ENCODE measurements at places on chromosomes 11 and 22.

DNA sequence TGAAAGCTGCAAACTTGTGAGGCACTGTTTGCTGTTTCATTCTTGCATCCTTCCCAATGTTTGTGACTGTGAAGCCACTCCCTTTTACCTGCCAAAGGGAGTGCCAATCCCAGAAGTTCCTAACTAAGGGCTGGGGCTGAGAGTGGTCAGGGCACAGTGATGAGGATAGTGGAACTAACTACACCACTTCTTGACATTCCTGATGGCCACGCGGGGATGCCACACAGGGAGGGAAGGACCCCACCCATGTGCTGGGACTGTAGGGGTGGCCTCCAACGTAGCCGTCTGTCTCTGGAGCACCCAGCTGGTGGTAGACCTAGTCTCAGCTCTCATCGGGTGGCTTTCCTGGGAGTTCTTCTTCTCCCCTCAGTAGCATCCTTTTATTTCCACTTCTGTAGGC is 335.5 kb downstream of the CADM1 start:
- DNase-seq = no peak

- no peak for DNase-seq
These were observed 79.3 kb downstream of the MYEOV start for GRCh38 chr11:69373251-69373635.

- no peak for DNase-seq
These were observed 94.2 kb upstream of the TBCEL start for GRCh38 chr11:120929664-120930154.

GRCh38 chr11:45895553-45896259 is 10.3 kb downstream of the MAPK8IP1 start:
- DNase-seq = no peak

- no peak for DNase-seq
These were observed 54.0 kb downstream of the KREMEN1 start for GRCh38 chr22:29126670-29127395.

GRCh38 chr11:107359701-107360100 is 97.9 kb downstream of the CWF19L2 start:
- no peak for DNase-seq

- no peak for DNase-seq
These were observed 7.4 kb upstream of the CDC42BPG start for GRCh38 chr11:64851831-64852351.

GRCh38 chr11:76745561-76746207 is 37.5 kb upstream of the TSKU start:
- DNase-seq = no peak

DNA sequence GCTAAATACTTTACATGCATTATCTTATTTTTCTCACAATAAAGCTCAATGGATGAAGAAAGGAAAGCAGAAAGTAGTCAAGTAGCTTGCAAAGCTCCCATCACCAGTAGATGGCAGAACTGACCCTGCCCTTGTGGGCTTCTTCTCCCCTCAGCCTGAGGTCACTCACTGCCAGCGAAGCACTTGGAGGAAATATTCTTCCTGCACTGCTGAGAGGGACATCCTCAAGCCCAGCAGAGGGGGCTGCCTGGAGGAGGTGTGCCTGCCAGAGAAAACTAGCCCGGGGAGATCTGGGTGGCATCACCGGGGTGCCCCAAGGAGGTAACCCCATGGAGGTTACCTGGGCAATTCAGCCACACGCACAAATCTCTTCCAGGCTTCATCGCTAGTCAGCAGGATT is 6.6 kb downstream of the APOL4 start:
- DNase-seq = no peak

DNA sequence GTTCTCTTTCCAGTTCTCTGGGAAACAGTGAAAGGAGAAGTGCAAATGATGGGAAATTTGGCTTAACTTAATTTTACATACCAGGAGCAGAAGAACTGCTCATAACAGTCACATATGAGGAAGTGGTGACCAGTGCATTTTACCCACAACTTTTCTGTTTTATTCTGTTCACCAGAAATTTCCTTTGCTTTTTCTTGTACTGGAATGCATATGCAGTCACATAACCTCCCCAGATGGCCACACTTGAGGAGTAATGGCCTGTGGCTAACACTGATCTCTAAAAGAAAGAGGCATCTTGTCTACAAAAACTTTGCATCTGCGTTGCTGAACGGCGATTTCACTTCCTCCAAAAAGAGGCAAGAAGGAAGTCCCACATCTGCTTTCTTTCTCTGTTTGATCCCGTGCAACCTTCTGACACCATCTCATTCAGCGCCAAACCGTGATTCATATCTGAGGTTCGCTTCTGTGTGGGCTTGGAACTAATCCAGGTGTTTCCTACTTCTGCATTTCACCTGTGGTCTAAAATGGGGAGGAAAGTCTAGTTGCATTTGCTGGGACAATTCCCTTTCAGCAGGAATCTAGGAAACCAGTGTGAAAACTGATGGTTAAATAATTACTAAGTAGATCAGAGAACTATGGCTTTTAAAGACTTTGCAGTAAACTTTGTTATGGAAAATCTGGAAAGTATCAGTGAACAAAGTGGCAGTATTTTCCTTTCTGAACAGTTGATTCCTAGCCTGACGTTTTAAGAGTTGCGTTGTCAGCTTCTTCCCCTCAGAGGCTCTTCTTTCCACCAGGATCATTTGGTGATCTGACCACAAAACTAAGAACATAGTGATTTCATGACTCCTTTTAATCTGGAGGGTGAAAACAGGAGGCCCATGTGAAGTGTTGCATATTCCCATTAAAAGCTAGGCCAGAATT is 4.2 kb upstream of the MPEG1 start:
- no peak for DNase-seq

DNA sequence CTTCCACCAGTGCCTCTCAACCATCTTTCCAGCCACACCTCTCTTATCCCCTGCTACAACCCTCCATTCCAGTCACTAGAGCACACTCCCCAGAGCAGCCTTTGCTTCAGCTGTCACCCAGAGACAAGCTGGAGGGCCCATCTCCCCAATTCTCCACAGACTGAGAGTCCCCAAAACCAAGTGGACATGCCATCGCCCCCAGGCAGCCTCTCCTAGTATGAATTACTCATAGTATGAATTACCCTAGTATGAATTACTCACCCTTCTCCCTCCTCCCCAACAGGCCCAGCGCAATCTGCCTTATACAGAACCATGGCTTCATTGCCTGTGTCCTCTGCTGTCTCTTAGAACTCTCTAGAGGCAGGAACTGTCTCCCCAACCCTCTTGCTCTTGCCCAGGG is 24.8 kb downstream of the MYH9 start:
- DNase-seq = no peak

DNA sequence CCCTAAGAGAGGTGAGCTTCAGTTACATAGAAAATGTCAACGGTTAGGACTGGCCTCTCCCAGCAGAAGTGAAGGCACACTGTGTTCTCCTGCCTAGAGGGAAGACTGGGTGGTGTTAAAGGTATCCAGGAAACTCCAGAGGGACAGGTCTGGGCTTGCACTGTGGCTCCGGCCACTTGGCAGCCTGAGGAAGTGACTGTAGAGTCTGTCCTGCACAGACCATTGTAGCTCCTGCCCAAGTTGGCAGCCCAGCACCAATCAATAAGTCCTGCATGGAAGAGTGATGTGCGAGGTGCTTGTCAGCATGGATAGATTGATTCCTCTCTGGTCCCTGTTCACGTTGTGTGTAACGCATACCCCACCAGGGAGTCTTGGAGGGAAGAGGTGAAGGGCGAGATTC is 284.8 kb downstream of the TENM4 start:
- DNase-seq = no peak

DNA sequence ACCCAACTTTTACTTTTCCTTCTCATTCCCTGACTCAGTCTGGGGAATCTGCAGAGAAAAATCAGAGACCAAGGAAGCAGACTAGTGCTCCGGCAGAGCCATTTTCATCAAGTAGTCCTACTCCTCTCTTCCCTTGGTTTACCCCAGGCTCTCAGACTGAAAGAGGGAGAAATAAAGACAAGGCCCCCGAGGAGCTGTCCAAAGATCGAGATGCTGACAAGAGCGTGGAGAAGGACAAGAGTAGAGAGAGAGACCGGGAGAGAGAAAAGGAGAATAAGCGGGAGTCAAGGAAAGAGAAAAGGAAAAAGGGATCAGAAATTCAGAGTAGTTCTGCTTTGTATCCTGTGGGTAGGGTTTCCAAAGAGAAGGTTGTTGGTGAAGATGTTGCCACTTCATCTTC is 37.2 kb downstream of the KMT2A start:
- DNase-seq = no peak

- DNase-seq = no peak
These were observed 3.5 kb downstream of the SIK3 start for GRCh38 chr11:117094776-117095175.

GRCh38 chr11:12090761-12091258 is 19.6 kb upstream of the MICAL2 start:
- no peak for DNase-seq

GRCh38 chr11:80650966-80651365 is 1210.1 kb upstream of the TENM4 start:
- no peak for DNase-seq

DNA sequence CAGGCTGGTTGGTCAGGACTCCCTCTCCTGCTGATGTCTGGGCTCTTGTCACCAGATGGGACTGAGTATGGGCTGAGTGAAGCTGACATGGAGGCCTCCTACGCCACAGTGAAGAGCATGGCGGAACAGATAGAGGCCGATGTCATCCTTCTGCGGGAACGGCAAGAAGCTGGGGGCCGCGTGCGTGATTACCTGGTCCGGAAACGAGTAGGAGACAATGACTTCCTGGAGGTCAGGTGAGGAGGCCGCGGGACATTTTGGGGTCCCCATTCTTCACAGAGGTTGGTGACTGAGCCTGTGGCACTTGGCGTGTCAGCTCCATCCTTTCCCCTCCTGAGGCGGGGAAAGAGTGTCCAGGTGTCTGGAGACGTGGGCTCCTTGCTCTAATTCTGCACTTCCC is 10.1 kb downstream of the GTPBP1 start:
- DNase-seq = no peak

DNA sequence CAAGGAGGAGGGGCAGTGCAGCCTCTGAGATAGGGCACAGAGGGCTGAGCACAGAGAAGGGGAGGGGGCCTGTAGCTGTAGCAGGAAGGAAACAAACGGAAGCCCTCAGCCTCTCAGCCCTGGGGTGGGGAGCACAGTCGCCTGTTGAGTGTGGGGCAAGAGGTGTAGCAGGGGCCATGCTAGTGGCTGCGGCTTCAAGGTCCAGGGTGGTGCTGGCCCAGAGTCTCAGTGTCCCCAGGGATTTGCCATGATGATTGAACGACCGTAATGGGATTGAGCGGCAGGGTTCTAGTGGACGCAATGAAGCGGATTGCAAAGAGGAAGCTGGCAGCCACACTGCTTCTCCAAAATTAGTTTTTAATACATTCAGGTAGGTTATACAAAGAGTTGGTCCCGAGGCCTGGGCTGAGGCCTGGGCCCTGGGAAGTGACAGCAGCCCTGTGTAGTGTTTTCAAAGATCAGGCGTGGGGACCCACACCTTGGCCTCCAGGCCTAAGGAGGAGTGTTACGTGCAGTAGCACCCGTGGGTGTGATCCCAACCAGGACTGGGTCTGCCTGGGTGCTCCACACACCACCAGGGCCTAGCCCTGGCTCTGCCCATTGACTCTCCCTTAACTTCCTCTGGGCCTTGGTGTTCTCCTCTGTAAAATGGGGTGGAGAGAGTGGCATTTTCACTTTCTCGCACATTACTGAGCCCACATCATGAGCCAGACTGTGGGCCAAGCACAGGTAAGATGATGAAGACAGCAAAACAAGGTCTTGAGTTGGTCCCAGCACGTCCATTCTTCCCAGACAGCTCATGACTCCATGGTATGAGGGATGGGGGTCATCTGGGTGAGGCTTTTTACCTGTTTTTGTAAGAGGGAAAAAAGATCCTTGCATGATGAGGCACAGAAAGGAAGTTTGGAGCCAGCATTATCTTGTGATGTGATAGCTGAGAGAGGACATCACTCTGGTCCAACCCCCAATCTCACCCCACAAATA is 13.1 kb downstream of the LRRC32 start:
- DNase-seq = no peak

- DNase-seq = no peak
These were observed 107.8 kb downstream of the CD44 start for GRCh38 chr11:35246745-35247144.

Measured in stimulated activated CD8-positive, alpha-beta memory T cell treated with anti-CD3 and anti-CD28 coated beads, Interleukin-15, amount 100 ng/mL, for 24 hours (primary cell).